ENCODE measurements at places on chromosomes 1 and 21.

- peaks cover 35% of the 10 kb centered on the region for H3K27me3 ChIP-seq
- H3K36me3 ChIP-seq: no peaks in the 10 kb centered on the region
- H3K4me1 ChIP-seq: peaks cover 14% of the 10 kb centered on the region
- peak; percentile 86 for DNase-seq
- H3K4me3 ChIP-seq: no peak overlapping the region
Measured at GRCh38 chr1:94039514-94039870, 81.5 kb downstream of the ABCA4 start.

DNA sequence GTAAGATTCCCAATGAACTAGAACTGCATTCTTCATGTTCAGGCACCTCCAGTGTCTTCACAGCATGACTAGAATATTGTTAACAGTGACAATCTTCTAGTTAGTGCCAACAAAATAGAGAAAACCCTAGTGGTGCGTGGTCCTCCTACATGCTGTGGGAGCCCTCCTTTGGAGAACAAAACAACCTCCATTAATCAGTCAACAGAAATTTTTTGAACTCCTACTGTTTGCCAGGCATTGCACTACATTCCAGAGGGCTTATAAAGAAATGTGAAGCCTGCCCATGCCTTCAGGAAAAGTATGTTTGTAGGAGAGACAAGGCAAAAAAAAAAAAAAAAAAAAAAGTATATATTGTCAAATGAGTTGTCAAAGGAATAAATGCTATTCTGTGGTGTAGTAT is 252.7 kb downstream of the LRRC40 start:
- H3K27me3 ChIP-seq: no peaks in the 10 kb centered on the region
- H3K4me1 ChIP-seq: no peaks in the 10 kb centered on the region
- H3K36me3 ChIP-seq: no peaks in the 10 kb centered on the region

DNA sequence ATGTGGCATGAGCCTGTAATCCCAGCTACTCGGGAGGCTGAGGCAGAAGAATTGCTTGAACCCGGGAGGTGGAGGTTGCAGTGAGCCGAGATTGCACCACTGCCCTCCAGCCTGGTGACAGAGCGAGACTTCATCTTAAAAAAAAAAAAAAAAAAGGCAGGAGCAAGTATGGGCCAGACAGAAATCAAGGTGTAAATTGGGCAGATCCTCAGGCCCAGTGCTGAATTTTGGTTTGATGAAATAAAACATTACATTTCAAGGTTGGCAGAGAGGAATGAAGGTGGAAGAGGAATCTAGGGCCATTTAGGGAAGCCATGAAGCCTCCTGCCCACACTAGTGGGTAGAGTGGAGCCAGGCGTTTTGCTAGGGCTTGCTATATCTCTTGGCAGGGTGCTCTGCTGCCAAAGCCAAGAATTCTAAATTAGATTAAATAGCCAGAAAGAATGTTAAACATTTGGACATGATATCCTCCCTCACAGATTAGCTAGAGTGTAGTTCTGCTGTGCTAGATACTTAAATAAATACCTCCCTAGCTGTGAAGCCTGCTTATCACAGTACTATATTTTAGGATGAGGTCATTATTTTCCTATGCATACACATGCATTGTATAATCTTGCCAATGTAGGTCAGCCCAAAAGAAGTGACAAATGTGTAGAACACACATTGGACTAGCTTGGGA is 16.6 kb upstream of the LGALS8 start:
- no peaks in the 10 kb centered on the region for H3K36me3 ChIP-seq
- DNase-seq: no peak
- H3K4me1 ChIP-seq: peaks cover 22% of the 10 kb centered on the region

- H3K27me3 ChIP-seq: no peaks in the 10 kb centered on the region
- no peak for DNase-seq
- no peak overlapping the region for H3K27ac ChIP-seq
- no peaks in the 10 kb centered on the region for H3K4me1 ChIP-seq
- H3K4me3 ChIP-seq: no peak overlapping the region
Measured at GRCh38 chr1:71804140-71804539, 478.2 kb downstream of the NEGR1 start.

DNA sequence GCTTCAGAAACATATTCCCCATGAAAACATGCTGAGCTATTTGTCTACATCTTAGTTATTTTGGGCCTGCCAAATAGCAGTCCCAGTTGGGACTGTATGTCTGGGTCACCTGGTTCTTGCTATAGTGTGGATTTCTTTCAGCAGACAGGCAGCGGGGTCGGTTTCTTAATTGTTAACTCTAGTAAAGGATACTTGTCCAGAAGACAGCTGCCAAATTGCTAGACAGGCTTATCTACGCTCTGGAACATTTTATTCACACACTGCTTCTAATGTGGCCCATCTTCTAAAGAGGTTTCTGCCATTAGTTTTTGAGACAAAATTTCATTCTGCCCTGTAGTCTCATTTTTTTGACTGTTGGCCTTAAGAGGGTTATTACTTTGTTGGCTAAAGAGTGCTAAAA is 217.9 kb downstream of the RWDD3 start:
- no peaks in the 10 kb centered on the region for H3K36me3 ChIP-seq
- no peaks in the 10 kb centered on the region for H3K27me3 ChIP-seq
- no peak overlapping the region for H3K4me3 ChIP-seq

GRCh38 chr1:29729281-29729680 is 493.0 kb downstream of the PTPRU start:
- H3K4me3 ChIP-seq: no peak overlapping the region
- H3K4me1 ChIP-seq: peaks cover 7% of the 10 kb centered on the region
- no peaks in the 10 kb centered on the region for H3K27me3 ChIP-seq
- H3K27ac ChIP-seq: no peak overlapping the region

GRCh38 chr1:156528875-156529425 is 28.4 kb upstream of the MEF2D start:
- no peak overlapping the region for H3K27ac ChIP-seq
- peaks cover 27% of the 10 kb centered on the region for H3K4me1 ChIP-seq
- peaks cover 12% of the 10 kb centered on the region for H3K36me3 ChIP-seq
- DNase-seq: no peak
- H3K4me3 ChIP-seq: no peak overlapping the region

GRCh38 chr1:203051841-203052324 is 25.6 kb downstream of the PPFIA4 start:
- no peak overlapping the region for H3K4me3 ChIP-seq
- H3K4me1 ChIP-seq: peaks cover 5% of the 10 kb centered on the region
- no peak overlapping the region for H3K27ac ChIP-seq
- DNase-seq: no peak

GRCh38 chr1:93566227-93566626 is 115.4 kb downstream of the BCAR3 start:
- no peak for DNase-seq
- H3K36me3 ChIP-seq: no peaks in the 10 kb centered on the region
- no peak overlapping the region for H3K4me3 ChIP-seq
- H3K27me3 ChIP-seq: peaks cover 2% of the 10 kb centered on the region
- H3K4me1 ChIP-seq: no peaks in the 10 kb centered on the region

DNA sequence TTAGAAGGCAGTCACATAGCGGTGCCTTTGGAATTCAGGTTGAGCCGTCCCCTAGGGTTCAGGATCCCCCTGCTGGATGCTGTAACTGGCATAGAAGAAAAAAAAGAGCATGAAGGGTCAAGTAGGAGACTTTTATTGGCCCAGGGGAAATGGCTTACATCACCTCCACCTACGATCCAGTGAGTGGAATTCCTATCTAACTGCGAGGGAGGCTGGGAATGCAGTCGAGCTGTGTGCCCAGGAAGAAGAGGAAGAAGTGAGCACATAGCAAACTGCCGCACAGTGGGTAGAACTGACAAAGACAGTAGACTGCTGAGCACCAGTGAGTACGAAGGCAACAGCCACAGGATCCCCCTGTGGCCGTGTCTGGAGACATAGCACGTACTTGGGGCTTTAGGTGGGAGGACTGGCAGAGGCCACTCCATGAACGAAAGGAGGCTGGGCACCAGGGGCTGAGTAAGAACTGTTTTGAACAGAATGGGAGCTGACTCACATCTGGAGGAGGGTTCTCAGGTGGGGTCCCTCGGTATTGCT is 79.2 kb downstream of the RNF220 start:
- H3K27me3 ChIP-seq: peaks cover 31% of the 10 kb centered on the region
- no peaks in the 10 kb centered on the region for H3K4me1 ChIP-seq
- no peak for DNase-seq
- no peak overlapping the region for H3K27ac ChIP-seq
- H3K36me3 ChIP-seq: no peaks in the 10 kb centered on the region

- DNase-seq: no peak
- no peak overlapping the region for H3K4me3 ChIP-seq
- no peaks in the 10 kb centered on the region for H3K36me3 ChIP-seq
- H3K27me3 ChIP-seq: no peaks in the 10 kb centered on the region
- H3K27ac ChIP-seq: no peak overlapping the region
- H3K4me1 ChIP-seq: peaks cover 6% of the 10 kb centered on the region
Measured at GRCh38 chr1:40351124-40351523, 22.4 kb upstream of the SMAP2 start.

DNA sequence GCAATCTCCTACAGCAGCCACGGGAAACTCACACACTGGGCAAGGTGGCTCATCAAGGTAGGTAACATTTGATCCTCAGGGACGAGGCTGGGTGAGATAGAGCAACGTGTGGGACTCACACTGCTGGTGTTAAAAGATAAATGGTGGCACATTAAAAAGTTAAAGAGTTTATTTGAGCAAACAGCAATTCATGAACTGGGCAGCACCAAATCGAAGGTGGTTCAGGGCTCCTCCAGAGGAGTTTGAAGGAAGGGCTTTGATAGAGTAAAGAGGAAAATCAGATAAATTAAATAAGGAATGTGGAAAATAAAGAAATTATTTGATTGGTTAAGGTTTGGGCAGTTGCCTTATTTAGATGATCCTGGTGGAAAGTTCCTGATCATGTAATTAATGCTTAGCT is 23.6 kb upstream of the TMEM51 start:
- H3K4me1 ChIP-seq: no peaks in the 10 kb centered on the region
- no peaks in the 10 kb centered on the region for H3K36me3 ChIP-seq
- H3K27me3 ChIP-seq: peaks cover 36% of the 10 kb centered on the region
- no peak for DNase-seq

- H3K27me3 ChIP-seq: no peaks in the 10 kb centered on the region
- H3K4me3 ChIP-seq: no peak overlapping the region
Measured at GRCh38 chr1:79519084-79519760, 512.7 kb upstream of the ADGRL4 start.

DNA sequence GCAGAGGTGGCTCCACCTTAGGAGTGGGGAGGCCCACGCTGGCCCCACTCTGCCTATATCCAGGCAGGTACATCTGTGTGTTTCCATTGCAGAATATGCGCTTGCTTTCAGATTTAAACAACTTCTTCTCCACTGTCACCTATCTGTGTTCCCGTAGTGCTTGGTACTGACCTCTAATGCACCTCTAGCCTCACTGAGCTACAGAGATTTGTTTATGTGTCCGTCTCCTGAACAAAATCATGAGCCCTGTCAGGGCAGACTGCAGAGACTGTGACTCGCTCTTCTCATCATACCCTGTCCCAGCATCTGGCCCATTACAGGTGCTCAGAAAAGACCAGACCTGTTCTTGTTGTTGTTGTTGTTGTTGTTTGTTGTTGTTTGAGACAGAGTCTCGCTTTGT is 14.5 kb upstream of the LRRC38 start:
- H3K4me3 ChIP-seq: no peak overlapping the region
- no peaks in the 10 kb centered on the region for H3K4me1 ChIP-seq
- H3K27me3 ChIP-seq: no peaks in the 10 kb centered on the region
- no peak for DNase-seq
- no peaks in the 10 kb centered on the region for H3K36me3 ChIP-seq

- H3K36me3 ChIP-seq: peaks cover 18% of the 10 kb centered on the region
- no peak overlapping the region for H3K4me3 ChIP-seq
- H3K27me3 ChIP-seq: no peaks in the 10 kb centered on the region
- H3K27ac ChIP-seq: no peak overlapping the region
- peak; percentile 60 for DNase-seq
Measured at GRCh38 chr1:161229896-161230295, 4.0 kb downstream of the TOMM40L start.

GRCh38 chr1:199857108-199857507 is 170.4 kb upstream of the NR5A2 start:
- H3K36me3 ChIP-seq: no peaks in the 10 kb centered on the region
- H3K27me3 ChIP-seq: peaks cover 10% of the 10 kb centered on the region
- DNase-seq: no peak
- no peak overlapping the region for H3K4me3 ChIP-seq

DNA sequence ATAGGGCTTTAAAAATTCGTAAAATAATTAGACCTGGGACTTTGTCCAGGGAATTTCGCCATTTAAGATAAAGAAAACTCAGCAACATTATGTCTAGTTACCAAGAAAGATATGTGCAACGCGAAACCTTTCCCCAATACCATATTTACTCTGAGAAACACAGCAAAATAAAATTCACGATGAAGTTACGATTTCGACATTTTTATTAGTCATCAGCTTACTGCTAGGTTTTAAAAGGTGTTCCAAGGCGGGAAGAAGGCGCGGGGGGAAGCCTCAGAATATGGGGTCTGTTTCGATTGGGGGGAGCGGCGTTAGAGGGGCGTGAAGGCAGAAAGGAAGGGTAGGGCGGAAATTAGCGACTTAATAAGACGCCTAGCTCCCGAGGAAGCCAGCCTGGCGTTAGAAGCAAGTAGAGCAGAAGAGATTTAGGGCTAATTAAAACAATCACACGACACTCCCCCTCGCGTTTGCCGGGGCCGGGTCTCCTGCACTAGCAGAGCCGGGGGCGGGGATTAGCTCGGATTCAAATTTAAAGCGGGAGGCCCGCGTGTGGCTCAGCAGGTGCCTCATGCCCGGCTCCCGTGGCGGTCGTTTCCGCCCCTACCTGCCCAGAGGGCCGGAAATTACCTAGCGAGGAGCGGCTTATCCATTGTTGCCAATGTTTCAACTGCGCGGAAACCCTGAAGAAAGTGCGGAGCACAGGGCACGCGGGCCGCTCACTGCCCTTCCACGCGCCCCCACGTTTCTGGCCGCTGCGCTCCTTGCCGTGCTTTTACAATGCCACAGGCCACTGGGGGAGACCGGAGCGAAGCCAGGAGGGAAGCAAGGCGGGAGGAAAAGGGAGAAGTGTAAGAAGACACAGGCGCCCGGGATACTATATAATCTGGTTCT is 795 bp upstream of the POU2F1 start:
- peak overlapping the region; percentile 98 for H3K4me3 ChIP-seq
- H3K4me1 ChIP-seq: peaks cover 34% of the 10 kb centered on the region
- H3K27me3 ChIP-seq: peaks cover 2% of the 10 kb centered on the region
- peaks cover 4% of the 10 kb centered on the region for H3K36me3 ChIP-seq
- DNase-seq: peak; percentile 97

DNA sequence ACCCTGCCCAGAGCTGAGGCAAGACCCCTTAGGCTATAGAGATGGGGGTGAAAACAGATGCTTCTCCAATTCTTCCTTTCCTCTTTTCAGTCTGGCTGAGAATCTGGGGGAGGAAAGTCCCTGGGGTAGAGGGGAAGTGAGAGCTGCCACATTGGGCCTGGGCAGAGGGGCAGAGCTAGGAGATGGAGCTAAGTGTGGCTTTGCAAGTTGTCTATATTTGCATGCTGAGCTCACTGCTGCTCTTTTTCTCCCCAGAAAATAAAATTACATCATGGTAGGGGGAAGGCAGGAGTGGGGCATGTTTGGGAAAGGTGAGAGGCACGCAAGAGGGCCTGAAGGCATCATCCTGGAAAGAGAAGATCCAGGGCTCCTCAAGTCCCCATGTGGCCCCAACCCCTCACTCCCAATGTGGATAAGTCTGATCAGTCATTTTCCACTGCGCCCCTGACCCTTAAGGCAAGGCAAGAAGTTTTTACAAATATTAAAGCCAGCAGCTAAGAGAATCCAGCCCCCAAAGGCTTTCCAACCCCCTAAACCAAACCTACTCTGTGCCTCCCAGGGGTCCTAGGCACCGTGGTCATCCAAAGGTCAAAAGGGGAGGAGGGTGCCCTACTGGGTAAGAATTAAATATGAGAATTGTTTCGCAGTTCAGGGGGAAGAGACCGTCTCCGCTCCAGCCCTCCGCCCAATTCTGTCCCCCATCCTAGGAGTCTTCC is 500 bp upstream of the PEA15 start:
- H3K27me3 ChIP-seq: no peaks in the 10 kb centered on the region
- H3K36me3 ChIP-seq: peaks cover 23% of the 10 kb centered on the region
- peaks cover 35% of the 10 kb centered on the region for H3K4me1 ChIP-seq
- H3K27ac ChIP-seq: peak overlapping the region; percentile 91
- DNase-seq: peak; percentile 64
